ENCODE measurements at places on chromosomes 1 and 21.

- DNase-seq, result no peak
Measured at GRCh38 chr1:32208469-32208868, 420 bp upstream of the DCDC2B start.

DNA sequence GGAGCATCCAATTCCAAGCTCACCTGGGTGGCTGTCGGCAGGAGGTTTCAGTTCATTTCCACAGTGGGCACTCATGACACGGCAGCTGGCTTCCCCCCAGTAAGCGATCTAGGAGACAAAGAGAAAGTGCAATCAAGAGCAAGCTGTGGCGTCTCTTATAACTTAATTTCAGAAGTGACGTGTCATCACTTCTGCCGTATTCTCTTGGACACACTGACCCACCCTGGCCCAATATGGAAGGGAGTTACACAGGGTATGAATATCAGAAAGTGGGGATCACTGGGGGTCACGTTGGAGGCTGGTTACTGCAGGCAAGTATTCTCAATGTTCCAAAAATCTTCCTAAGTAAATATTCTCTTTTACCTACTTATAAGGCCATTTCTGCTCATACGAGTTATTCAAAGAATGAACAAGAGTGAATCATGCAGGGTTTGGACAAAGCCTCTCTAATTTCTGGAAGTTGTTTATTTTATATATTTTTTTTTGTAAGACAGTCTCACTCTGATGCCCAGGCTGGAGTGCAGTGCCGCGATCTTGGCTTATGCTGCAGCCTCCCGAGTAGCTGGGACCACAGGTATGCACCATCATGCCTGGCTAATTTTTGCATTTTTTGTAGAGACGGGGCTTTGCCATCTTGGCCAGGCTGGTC is 46.5 kb upstream of the GREM2 start:
- DNase-seq, result no peak

DNA sequence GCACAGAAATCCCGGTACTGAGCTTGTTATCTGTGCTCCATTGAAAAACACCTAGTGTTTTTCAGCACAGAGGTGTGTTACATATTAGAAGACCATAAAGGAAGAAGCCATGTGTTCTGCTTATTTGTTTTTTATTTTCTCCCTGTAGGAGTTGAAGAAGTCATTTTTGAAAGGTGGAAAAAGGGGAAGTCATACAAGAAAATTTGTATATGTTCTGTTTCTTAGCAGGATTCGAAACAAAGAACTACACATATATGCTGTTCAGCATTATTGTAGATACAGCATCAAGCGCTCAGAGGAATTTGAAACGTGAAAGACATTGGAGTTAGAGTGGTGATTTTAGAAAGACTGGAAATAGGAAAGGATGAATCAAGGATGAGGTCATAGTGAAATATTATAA is 345.3 kb upstream of the ADGRL2 start:
- DNase-seq, result no peak

DNA sequence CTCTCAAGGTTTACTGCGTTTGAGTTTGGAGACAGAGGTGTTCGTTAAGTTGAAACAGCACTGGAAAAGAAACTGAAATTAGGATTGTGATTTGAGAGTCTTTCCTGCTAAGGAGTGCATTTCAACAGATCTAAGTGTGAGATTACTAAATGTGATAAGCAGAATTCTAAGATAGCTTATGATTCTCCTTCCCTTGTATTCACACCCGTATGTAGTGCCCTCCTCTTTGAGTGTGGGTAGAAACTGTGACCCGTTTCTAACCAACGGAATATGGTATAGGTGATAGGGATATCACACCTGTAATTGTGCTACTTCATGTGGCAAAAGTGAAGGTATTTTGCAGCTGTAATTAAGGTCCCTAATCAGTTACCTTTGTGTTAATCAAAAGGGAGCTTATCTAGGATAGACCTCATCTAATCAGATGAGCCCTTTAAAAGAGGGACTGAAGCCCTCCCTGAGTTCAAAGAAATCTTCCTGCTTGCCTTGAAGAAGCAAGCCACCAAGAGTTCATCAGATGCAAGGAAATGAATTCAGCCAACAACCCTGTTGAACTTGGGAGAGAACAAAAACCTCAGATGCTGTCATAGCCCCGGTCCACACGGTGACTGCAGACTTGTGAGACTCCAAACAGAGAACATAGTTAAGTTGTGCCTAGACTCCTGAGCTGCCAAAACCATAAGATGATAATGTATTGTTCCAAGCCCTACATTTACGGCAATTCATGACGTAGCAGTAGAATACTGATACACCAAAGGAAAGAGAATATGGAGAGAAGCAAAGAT is 12.6 kb upstream of the IL12RB2 start:
- DNase-seq, result no peak

- no peak for DNase-seq
Measured at GRCh38 chr21:29638761-29639327, 301.0 kb downstream of the GRIK1 start.

DNA sequence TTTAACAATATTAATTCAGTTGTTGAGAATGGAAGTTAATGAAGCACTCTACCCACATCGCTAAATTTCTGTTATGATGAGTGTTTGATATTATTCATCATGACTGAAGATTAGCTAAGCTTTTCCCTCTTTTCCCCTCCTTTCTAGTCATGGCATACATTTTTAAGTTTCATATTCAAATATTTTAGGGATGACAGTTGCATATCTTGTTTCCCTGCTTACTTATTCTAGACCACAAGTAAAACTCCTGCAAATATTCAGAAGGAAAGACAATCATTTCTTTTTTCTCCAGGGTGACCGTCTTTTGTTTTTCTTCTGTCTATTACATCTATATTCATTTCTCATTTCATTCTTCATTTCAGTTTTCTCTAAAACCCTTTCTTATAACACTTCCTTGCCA is 906.0 kb downstream of the ADGRL2 start:
- no peak for DNase-seq

DNA sequence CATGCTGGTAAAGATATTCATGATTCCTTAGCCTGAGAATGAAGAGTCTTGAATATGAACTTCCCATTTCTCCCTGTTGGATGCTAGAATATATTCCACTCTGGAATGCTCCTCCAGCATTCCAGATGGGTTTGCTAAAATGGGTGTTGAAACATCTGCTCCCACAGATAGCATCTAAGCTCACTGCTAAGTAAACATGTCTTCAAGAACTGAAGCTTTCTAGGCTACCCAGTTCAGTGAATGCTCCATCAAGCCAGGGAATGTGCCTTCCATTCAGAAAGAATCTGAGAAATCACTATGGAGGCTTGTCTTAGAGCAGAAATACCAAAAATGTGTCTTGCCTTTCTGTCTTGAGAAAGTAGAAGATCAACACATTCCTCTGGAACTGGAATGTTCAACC is 81.1 kb downstream of the TNFSF18 start:
- DNase-seq, result no peak

DNA sequence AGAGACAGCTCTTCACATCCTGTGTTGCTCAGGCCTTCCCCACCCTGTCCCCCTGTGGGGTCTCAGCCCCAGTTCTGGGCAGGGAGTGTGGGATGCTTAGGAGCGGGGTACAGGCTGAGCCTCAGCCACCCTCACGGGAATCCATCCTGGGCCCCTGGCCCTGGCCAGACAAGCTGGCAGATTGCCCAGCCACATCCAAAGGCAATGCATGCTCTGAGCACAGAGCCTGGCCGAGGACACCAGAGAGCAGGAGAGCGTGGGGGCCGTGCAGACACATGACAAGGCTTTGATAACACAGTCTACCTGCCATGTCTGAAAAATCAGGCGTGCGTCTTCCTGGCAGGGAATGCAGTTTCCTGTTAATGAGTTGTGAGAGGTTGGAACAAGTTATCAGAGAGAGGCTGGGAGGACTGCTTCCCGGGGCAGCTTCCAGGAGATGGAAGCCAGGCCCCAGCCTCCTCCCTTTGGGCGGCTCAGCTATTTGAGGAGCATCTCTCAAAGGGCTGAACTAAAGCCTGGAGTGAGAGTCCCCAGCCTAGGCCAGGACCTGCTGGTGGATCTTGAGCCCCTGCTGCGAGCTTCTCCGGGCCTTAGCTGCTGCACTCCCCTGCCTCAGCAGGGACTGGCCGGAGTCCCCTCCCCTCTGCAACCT is 72.2 kb upstream of the SELENON start:
- peak; percentile 20 for DNase-seq

- no peak for DNase-seq
Measured at GRCh38 chr1:29811727-29812407, 575.5 kb downstream of the PTPRU start.

GRCh38 chr1:53123453-53124140 is 18.8 kb downstream of the SLC1A7 start:
- peak; percentile 24 for DNase-seq

DNA sequence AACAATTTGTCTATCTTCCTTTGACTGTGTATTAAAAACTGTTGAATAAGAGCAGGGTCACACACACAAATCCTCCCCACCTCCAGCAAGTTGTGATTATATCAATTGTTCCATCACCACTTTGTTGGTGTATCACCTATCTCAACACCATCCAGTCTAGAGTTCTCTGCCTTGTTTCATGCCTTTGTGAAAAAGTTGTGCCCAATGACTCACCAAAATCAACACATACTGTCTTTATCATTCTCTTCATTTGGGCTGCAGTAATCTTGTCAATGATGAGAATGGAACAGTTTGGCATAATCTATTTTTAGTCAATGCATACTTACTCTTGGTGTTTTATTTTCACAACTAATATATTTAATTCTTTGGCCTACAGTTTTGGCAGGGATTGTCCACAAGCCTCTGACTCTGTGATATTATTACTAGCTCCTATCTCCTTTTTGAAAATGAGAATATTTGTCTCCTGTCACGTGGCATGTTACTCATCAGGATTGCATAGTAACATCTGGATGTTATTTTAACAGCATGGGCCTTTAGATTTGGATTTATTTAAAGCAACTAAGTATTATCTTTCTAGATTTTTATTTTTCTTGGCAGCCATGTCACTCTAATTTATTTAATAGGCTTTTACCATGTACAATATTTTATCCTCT is 5.1 kb downstream of the C1orf87 start:
- no peak for DNase-seq

GRCh38 chr1:244301595-244302130 is 150.0 kb downstream of the ADSS2 start:
- DNase-seq, result peak; percentile 50

GRCh38 chr1:186595969-186596368 is 84.3 kb downstream of the PTGS2 start:
- no peak for DNase-seq

- DNase-seq, result peak; percentile 39
Measured at GRCh38 chr1:214569357-214570004, 18.1 kb upstream of the PTPN14 start.

DNA sequence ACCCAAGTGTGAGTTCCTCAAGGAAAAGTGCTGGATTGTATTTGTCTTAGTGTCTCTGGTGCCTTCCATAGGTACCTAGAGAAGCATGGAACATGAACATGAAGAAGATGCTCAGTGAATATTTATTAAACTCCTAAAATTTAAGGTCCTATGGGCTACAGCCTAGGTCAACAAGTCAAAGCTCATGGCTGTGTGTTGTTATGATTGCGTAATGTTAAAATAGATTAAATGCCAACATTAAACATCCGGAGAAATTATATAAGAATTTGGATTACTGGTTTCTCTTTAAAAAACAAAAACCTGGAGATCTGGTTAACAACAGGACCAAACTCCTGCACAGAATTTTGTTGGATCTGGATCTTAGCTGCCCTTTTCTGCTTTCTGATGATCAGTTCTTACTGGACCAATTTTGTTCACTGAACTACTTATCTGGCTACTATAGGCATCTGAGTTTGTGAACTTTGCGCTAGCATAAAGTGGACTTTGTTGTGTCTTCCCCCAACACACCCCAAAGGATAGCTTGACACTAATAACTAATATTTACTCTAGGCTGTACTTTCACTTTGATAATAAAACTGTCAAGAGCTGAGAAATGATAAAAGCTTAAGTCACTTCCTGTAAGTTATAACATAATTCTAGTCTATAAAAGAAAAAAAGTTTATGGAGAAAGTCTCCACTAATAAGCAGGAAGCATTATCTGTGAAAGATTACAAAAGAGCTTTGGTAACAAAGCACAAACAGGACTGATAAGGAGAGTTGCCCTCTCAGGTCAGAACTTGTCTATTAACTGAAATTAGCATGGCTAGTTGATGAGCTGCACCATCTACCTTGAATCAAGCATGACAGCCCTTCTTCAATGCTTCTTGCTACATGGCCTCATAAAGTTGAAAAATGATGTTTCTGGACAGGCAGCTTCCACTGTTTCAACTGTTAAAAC is 20.7 kb downstream of the F5 start:
- DNase-seq, result peak; percentile 67

- DNase-seq, result no peak
Measured at GRCh38 chr21:31162079-31162699, 123.9 kb upstream of the KRTAP19-8 start.

GRCh38 chr1:32920833-32921232 is 19.6 kb upstream of the TMEM54 start:
- DNase-seq, result no peak

GRCh38 chr1:174337000-174337681 is 110.6 kb upstream of the GPR52 start:
- no peak for DNase-seq

- DNase-seq, result no peak
Measured at GRCh38 chr1:31418626-31419323, 5.8 kb downstream of the SERINC2 start.

GRCh38 chr1:31790140-31790539 is 25.7 kb downstream of the SPOCD1 start:
- no peak for DNase-seq

DNA sequence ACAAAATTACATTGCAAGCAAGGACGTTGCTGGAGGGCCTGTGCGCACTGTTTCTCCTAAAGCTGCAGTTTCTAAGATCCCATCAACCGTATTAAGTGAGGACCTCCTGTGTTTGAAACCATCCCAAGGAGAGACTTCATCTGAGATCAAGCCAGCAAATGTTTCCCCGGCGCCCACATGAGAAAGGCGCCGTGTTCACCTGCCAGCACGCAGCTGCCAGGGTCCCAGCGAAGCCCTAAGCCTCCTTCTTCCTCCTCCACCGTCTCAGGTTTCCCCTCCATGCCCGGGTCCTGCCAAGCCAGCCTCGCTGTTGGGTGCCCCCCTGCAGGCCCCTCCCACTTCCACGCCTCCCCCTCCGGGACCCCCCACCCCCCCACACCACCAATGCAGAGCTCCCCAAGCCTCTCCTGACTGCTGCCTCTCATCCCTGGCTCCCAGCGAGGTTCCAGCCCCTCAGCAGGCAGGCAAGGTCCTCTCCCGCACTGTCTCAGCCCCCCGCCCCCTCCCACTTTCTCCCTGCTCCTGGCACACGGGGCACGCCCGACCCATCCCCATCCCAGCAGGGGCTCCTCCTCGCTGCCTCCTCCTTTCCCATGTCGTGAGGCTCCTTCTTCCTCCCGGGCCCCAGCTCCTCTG is 8.6 kb upstream of the TFF1 start:
- DNase-seq, result no peak

Measured in endothelial cell of umbilical vein (primary cell).